ENCODE measurements at places on chromosomes 1 and 21.
A peak's percentile ranks its signal among the peaks of the same experiment; 100 is the strongest.

DNA sequence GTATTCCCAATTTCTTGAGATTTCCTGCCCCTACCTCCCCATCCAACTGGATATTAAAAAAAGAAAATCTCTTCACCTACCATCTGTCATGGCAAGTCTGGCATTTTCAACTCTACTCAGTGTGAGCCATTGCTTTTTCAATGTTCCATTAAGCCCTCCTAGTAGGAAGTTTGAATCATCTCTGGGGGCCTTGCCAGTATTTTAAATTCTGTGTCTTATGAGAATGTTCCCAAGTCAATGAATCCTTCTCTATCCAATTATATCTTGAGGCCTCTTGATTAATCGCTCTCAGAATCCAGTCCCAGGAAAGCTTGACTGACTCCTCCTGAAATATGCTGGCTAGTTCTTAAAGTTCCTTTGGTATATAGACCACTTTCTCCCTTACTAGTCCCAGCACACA is 91.5 kb downstream of the NGF start:
- no peak for DNase-seq

GRCh38 chr1:48676376-48676775 is 100.3 kb downstream of the BEND5 start:
- DNase-seq, result no peak

- peak; percentile 16 for DNase-seq
Observed at GRCh38 chr1:175204330-175204729, 11.8 kb upstream of the KIAA0040 start.

- DNase-seq, result no peak
Observed at GRCh38 chr1:20366056-20366462, 75.4 kb downstream of the VWA5B1 start.

Data from activated CD4-positive, alpha-beta T cell treated with anti-CD3 and anti-CD28 coated beads, Interleukin-2, amount 50 U/mL, for 16 hours (primary cell).